NT2/D1 (cell line): ENCODE measurements at places on chromosomes 13 and 19.

DNA sequence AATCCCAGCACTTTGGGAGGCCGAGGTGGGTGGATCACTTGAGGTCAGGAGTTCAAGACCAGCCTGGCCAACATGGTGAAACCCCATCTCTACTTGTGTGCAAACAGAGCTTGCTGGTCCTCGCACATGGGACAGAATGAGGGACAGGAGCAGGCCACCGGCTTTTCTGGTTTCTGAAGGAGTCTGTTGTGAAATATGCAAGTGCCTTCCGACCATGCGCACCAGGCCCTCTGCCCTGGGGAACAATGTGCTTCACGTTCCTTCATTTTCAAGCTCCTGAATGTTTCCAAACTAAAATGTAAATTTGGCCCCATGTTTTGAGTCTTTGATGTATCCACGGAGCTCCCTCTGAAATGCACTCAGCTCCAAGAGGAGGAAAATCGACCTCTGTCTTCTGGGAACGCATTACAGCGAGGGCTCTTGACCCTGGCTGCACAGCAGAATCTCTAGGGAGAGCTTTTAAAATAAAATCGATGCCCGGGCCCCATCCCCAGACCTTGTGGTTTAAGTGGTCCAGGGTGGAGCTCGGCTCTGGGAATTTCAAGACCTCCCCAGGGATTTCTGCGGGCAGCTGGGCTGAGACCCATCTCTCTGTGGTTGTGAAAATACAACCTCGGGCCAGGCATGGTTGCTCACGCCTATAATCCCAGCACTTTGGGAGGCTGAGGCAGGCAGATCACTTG lies 9.3 kb upstream of the ACP4 start:
- DNase-seq, result no peak

- no peak for DNase-seq
Measured at GRCh38 chr19:54373781-54374631, 9.3 kb upstream of the LAIR1 start.

DNA sequence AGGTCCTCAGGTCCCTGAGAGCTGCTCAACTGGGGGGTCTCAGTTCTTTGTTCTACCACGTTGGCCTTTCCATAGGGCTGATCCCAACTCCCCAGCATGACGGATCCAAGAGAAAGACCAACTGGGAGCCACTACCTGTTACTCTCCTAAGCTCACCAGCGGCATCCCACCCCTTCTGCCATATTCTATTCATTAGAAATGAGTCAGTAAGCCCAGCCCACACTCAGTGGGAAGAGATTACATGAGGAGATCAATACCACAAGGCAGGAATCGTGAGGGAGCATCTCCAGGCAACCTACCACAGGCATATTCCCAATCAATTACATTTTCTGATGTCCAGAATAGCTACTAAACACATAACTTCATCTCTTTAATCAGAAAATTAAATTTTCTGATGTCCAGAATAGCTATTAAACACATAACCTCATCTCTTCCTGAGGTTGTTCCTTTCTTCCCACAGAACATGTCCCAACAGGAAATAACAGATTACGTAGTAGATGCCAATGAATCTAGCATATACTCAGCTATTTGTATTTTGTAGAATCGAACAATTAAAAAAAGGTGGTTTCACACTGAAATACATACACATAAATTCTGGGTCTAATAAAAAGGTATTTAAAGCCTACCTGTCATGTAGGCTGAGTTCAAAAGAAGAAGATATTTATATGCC lies 708.1 kb upstream of the ARGLU1 start:
- no peak for DNase-seq

DNA sequence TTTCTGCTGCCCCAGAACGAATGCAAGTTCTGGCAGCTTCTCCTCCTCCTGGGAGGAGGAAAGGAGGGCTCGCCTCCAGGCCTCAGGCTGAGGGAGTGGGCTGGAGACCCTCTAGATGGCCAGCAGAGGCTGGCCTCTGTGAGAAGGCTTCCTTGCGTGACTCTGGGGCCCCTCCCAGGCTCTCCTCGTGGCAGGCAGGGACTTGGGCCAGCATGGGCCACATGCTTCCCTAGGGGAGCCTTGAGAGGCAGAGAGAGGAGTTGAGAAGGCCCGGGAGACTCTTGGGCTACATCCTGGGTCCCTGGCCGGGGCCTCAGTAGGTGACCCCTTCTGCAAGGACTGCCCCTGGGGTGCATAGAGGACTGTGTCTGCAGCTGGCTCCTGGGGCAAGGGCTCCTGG lies 25.9 kb downstream of the LYL1 start:
- DNase-seq, result no peak

GRCh38 chr13:25847145-25847544 lies 204.7 kb downstream of the SHISA2 start:
- no peak for DNase-seq

- no peak for DNase-seq
Measured at GRCh38 chr13:40352380-40352778, 314.1 kb downstream of the FOXO1 start.

DNA sequence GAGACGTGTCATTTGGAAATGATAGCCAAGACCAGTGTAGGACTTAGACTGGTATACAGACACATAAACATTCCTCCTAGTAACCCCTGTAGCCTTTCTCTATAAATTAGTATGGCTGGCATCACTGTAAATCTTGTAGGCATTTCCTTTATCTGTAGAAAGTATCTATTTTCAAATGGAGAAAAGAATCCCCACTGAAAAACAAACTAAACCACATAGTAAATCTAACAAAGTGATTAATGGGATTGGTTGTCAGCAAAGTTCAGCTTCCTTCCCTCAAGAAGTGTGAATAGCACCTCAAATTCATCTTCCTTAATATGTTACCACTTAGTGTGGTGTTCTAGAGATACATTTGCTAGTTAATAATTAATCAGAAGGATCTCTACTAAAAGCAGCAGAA lies 119.4 kb upstream of the NBEA start:
- DNase-seq, result no peak

DNA sequence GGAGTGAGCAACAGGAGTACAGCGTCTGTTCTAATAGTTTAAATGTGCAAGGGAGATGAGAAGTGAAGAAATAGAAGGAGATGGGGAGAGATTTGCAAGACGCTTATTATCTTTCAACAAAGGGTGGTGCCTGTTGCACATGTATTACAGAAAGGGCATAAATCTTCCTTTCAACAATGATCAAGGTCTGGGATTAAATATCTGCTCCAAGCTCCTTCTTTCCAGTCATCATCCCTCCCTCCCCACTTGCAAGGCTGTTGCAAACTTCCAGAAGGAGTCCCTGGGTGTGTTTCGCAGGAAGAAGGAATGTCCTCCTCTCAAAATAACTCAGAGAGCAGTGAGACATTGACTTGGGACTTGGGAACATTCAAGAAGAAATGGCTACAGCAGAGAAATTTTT lies 63.5 kb upstream of the MYCBP2 start:
- DNase-seq, result no peak

DNA sequence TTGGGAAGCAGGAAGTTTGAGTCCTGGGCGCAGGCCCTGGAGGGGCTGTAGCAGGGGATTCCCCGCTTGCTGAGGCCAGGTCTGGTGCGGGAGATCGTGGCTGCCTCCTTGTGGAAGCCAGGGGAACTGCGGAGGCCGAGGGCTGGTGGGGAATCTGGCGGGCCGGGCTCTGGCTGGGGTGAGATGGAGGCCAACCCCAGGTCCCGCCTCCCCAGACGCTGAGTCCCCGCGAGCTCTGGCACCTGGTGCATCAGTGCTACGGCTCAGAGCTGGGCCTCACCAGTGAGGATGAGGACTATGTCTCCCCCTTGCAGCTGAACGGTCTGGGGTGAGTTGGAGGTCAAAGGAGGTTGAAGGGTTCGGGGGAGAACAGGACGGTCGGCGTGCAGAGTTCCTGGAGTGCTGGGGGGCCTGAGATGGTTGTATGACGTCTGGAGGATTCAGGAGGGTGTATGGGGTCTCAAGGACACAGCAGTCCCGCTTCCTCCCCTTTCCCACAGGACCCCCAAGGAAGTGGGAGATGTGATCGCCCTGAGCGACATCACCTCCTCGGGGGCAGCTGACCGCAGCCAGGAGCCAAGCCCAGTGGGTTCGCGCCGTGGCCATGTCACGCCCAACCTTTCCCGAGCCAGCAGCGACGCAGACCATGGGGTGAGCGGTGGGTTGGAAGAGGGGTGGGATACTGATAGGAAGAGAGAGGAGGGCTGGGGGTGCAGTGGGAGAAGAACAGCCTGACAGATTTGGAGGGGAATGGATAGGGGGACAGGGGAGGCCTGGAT lies 13.1 kb downstream of the GRAMD1A start:
- peak; percentile 33 for DNase-seq

DNA sequence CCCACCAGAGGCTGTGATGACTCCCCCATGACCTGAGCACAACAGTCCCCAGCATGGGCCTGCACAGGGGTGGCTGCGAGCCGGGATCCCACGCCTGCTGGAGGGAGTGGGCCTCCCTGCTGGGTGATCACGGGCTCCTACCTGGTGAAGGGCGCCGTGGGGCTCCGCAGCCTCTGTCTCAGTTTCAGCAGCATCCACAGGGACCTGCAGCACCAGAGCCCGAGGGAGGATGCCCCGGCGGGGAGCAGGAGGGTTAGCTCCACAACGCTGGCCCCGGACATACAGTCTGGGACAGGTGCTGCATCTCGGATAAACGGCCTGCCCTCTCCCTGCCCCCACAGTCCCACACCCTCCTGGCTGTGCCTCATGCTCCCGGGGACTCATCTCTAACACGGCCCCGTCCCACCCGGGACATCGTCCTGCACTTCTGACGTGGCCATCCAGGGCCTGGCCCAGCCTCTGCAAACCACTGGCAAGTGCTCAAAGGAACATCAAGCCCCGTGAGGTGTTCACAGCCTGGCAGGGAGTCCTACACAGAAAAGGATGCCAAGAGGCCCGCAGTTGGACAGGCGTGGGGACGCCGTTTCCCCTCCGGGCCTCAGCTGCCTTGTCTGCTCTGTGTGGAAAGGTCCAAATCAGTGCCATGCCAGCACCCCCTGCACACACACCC lies 10.5 kb downstream of the PEX11G start:
- DNase-seq, result no peak

DNA sequence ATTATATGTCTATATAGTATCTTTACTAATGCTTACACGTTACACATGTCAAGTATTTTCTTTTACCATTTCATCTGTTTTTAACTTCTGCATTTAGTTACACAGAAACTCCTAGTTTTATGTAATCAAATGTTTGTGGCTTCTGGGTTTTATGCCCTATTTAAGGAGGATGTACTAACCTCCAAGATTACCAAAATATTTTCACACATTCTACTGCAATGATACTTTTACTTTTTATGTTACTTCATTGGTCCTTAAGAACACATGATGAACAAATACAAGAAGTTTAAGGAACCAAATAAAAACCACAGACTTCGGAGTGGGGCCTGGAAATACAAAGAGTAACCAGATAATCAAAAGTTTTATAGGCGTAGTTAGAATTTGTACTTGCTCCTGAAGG lies 37.2 kb downstream of the ZC3H13 start:
- DNase-seq, result no peak
